Esophagus (tissue), 2 donors: ENCODE measurements at places on chromosomes 3 and 15. TPM values are rescaled to one million over a fixed set of nuclear protein-coding genes. Genes with fewer than 3 reads are reported as not detected.

The SLC6A6 gene
- polyA plus RNA-seq = 2.5 TPM

The ADPGK gene
- 24.7 TPM for polyA plus RNA-seq

The BCHE gene
- polyA plus RNA-seq = 4.4 TPM

The CACNA2D2 gene
- 0.31 TPM for polyA plus RNA-seq

The ZNF774 gene
- polyA plus RNA-seq = 1.5 TPM

The GPR176 gene
- polyA plus RNA-seq = 0.22 TPM

The RBMS3 gene
- 1.1 TPM for polyA plus RNA-seq

The SLC12A1 gene
- polyA plus RNA-seq = not detected

The TRPM1 gene
- 0.37 TPM for polyA plus RNA-seq
